Stimulated activated CD8-positive, alpha-beta memory T cell treated with anti-CD3 and anti-CD28 coated beads, Interleukin-12 subunit alpha, Interleukin-12 subunit beta, amount 100 ng/mL, for 1 hour (primary cell): ENCODE measurements at places on chromosomes 5 and 9.

DNA sequence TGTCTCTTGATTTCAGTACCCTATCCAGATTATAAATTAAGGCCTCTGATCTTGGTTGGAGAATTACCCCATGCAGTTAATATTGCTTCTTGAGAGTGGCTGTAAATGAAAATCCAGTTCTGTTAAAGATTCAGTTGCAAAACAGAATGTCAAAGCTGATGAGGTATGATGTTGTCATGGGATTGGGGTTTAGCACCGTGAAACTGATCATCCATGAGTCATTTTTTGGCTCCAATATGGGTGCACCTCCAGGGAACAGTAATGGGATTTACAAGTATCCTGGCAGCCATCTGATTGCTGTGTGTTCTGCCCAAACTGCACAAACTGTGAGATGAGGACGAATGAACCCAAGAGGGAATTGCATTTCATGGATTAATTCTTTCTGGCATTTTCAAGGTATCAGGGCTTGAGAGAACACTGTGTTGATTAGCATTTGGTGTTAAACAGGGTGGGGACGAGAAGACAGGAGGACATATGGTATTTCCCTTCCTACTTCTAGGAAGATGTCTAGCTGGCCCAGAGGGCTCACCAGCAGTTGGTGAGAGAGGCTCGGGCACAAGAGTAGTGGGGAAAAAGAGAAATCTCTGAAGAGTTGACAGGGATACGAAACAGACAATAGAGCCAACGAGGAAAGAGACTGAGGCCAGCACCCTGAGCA lies 214.7 kb downstream of the GAS1 start:
- no peak for DNase-seq

DNA sequence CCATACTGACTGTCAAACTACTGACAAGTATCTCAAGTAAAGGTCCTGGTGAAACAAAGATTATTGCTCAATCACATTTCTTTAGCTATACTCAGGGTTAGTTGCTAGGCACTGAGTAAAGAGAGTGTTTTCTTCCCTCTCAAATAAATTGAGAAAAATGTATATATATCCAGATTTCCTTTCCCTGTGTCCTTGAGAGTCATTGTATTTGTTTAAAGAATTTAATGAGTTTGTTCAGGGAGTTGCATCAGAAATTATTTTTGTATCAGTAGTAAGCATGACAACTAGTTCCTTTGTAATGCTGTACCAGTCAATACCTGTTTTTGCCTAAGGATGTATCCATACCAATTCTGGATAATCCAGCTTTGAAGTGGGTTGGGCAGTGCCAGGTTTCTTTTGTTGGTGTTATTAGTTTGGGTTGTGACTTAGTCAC lies 3.2 kb upstream of the ANKHD1 start:
- DNase-seq = no peak

DNA sequence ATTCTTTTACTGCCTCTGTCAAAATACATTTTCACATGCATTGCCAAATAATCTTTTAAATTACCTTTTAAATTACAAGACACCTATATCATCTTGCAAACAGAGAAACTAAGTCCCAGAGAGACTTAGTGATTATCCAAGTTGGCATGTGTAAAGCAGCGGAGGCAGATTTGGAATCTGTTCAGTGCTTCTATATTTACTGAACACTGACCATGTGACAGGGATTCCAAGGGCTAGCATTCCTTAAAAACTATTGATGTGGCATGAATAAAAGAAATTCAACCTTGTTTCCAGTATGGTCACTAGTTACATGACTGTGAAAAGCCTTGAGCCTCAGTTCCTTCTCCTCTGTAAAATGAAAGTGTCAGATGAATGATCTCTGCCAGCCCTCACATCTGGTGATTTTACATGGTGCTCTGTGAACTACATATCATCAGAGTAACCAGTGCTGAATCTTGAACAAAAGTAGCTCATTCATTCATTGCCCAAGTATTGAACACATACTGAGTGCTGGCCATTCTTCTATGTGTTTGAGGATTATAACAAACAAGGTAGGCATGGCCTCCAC lies 71.9 kb upstream of the PPP1R2B start:
- DNase-seq = no peak

DNA sequence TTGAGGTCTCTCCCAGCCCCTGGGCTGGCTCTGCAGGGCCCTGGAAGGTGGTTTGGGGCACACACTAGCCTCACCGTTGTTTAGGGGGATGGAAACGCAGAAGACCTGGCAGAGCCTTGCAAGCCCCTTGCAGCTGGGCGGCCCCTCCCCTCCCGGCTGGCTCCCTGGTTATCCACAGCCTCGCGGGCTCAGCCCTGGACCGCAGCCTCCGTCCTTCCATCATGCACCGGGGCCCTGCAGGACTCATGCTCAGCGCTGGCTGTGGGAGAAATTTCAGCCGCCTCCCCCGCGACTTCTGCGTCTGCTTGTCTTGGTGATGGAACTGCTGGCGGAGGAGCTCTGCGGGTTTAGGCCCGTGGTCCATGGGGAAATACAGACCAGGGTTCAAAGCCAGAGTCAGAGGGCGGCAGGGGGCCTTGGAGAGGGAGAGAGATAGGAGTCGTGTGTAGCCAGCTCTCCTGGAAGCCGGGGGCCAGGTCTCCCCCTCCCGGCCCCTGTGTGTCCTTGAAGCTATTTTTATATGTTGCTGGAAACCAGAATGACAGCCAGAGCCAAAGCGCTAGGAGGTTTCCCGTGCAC lies 75.8 kb upstream of the IER5L start:
- DNase-seq = no peak

DNA sequence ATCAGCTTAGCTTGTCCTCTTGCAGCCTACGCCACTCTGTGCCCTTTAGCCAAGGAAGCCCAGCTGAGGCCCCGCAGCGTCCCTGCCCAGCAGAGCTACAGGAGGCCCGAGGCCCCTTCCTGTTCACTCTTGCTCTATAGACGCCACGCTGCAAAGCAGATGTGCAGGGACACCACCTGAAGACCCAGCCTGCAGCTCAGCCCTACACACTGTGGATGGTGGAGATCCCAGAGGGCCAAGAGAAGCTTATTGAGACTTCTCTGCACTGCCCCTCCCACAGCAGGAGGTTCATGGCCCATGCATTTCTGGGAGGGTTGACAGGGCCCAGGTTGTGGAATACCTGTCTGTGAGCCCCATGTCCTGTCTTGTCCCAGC lies 33.6 kb downstream of the IRF1 start:
- DNase-seq = no peak

DNA sequence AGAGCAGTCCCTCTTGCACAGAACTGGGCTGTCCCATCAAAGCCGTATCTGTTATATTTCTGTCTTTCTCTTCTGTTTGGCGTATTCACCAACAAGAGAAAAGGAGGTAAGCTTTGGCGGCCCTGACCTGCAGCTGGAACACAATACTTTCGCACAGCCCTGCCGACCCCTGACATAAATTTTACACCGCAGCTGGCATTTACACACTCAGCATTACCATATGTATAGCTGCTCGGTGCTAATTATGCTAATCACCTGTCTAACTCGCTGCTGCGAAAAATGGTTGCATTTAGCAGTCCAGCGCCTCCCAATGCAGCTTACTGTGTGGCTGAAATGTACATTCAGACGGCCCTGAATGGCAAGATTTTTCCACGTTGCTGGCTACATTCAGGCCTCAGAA lies 20.8 kb downstream of the PTCH1 start:
- DNase-seq = no peak

- no peak for DNase-seq
Measured at GRCh38 chr5:15791274-15791673, 291.3 kb downstream of the FBXL7 start.

DNA sequence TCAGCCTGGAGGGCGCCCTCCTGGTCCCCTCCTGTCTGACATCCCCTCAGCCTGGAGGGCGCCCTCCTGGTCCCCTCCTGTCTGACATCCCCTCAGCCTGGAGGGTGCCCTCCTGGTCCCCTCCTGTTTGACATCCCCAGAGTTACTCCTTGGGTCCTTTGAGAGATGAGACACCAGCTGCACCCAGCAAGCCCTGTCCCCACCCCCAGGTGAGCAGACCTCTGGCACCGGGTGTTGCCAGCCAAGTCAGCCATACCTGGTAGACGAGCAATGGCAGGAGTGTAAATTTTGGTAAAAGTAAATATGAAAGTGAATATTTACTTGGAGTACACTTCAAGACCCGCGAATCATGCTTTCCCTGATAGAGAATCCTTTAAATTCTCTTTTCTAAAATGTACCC lies 25.4 kb downstream of the EXOC3 start:
- DNase-seq = no peak

DNA sequence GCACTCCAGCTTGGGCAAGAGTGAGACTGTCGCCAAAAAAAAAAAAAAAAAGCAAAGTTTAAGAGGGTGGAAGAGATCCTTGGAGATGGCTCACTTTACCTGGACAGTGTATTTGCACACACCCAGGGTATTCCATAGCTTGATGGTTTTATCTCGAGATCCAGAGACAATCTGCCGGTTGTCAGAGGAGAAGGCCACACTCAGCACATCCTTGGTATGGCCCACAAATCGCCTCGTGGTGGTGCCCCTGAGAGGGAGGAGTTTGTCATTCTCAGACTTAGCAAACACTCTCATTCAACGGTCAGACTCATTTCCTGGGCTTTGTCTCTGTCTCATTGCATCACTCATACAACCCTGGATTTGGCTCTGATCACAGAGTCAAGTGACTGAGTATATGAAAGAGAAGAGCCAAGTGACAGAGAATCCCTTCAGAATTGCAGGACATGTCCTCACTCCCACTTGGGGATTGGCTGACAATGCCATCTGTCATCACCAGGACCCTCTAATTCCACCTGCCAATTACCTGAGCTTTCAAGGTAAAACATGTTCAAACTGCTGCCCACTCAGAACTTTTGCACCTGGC lies 2.2 kb downstream of the RACK1 start:
- DNase-seq = no peak

DNA sequence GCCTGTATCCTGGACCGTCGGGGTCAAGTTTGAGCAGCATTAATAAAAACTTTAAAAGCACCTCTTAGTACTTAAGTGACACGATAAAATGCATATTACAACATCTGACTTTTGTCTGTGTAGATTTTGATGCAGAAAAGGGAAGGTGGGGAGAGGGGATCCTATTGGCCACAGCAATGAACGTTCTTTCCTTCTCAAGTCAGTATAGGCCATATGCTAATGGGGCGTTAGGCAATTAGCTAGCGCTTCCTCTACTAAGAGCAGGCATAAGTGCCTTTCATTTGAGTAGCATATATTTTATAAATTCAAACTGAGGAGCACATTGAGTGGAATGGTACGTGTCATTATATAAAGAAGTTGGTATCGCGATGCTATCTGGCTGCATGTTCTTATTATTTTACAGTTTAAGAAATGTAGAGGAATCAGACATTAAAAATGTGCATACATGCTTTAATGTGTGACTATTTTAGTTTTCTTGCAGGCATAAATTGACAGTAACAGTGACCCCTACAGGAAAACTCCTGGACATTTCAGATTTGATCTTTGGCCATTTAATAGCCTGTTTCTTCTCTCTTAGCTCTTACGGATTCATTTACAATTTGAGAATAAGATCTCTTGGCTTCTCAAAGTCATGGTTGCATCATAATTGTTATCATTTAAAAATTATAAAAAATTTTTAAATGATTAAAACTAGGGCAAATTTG lies 1.1 kb upstream of the GNA14 start:
- DNase-seq = no peak

DNA sequence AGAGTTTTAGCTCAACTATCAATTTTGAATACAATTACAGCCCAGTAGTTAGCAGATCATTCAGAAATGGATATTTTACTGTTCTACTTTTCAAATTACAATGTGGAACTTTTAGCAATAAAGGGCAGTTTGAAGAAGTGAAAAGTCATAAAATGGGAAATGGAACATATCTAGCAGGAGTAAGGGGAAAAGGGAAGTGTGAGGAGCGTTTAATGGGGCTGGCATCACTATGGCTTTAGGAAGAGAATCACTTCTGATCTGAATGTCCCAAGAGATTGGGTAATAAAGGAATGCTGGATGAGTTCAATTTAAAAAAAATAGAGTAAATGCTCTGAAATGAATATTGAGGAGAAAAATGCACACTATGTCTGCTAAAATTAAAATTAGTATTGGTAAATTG lies 77.4 kb downstream of the ATPSCKMT start:
- no peak for DNase-seq

- DNase-seq = no peak
Measured at GRCh38 chr5:91977579-91977978, 594.5 kb upstream of the ARRDC3 start.

DNA sequence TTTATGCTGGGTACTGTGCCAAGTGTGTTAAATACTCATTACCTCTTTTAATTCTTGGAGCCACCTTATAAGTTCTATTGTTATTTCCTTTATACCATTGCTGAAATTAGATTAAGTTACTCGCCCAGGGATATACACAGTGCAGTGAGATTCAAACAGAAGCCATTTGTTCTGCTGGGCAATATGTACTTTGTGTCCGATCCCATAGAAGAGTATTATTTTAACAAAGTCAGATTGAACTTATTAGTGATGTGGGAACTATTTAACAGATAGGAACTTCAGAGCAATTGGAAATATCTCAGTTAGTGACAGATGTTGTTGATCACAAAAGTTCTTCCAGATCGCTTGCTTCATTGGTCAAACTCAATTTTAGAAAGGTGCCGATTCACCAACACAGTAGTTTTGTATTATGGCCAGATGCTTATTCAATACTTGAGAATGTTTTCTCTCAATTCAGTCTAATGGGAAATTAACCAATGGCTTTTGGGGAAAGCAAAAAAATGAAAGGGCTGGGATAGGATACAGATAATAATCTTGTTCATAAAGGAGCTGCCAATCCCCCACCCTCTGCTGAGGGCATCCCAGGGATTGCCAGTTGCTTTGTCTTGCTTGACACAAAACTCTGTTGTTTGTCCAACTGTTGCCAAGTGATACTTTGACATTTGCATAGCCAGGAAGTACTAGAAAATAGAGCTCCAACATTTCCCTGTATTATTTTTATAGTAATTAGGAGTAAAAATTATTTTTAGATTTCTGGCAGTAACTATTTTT lies 94.8 kb upstream of the SEMA6A start:
- no peak for DNase-seq

- DNase-seq = no peak
Measured at GRCh38 chr9:95940265-95940664, 64.8 kb downstream of the ERCC6L2 start.

DNA sequence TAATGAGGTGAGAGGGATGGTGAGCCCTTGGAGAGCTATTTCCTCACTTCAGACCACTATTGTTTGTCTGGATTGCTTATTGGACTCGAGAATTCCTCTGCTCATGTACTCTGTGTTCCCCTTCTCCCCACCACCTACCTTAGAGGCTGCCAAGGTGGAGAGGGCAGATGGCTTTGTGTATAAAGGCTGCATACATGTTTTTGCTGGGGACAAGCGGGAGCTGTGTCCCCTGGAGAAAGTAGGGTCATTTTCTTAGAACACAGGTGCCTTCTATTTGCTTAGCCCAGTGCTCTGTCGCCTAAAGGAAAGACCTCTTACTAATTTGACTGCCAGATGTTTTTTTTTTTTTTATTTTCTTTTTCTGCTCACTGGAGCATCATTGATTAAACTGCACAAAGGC lies 29.7 kb downstream of the RASGRF2 start:
- DNase-seq = no peak
